ENCODE measurements at places on chromosomes 7 and 10. TPM values are rescaled to one million over a fixed set of nuclear protein-coding genes. Genes with fewer than 3 reads are reported as not detected.

- DNase-seq, result no peak
These were observed 107.5 kb downstream of the FOXP2 start for GRCh38 chr7:114522081-114522480.

DNA sequence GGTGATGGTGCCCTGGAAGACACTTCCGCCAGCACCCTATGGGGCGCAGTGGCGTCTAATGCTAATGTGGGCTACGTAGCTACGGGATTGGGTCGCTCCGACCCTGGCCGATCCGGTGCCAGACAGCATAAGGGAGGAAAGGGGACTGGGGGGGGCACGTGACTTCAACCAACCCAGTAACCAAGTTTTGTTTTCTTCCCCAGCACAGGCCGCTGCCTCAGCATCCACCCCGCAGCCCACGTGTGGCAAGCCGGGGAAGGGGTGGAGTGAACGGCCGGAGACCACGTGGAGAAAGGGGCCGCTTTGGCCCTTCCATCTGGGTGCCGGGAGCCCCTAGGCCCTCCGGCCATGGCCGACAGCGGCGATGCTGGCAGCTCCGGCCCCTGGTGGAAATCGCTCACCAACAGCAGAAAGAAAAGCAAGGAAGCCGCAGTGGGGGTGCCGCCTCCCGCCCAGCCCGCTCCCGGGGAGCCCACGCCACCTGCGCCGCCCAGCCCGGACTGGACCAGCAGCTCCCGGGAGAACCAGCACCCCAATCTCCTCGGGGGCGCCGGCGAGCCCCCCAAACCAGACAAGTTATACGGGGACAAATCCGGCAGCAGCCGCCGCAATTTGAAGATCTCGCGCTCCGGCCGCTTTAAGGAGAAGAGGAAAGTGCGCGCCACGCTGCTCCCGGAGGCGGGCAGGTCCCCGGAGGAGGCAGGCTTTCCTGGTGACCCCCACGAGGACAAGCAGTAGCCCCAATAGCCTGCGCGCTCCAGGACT lies 2.5 kb downstream of the PRR15 start:
- DNase-seq, result no peak

DNA sequence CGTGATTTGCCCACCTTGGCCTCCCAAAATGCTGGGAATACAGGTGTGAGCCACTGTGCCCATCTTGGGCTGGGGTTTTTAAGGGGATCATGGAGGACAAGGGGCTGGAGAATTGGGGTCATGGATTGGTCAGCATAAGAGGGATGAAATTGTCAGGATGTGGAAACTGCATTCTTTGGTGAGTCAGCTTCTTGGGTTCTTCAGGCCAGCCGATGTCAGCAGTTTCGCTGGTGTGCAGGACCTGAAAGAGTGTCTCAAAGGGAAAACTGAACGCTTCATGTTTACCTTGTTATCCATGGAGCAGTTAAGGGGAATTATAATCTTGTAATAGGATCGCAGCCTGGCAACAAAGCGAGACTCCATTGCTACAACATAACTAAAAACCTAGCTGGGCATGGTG lies 13.0 kb downstream of the GALNT17 start:
- DNase-seq, result no peak

Gene OR2A5
- not detected for total RNA-seq

Gene ACBD7
- not detected for total RNA-seq

DNA sequence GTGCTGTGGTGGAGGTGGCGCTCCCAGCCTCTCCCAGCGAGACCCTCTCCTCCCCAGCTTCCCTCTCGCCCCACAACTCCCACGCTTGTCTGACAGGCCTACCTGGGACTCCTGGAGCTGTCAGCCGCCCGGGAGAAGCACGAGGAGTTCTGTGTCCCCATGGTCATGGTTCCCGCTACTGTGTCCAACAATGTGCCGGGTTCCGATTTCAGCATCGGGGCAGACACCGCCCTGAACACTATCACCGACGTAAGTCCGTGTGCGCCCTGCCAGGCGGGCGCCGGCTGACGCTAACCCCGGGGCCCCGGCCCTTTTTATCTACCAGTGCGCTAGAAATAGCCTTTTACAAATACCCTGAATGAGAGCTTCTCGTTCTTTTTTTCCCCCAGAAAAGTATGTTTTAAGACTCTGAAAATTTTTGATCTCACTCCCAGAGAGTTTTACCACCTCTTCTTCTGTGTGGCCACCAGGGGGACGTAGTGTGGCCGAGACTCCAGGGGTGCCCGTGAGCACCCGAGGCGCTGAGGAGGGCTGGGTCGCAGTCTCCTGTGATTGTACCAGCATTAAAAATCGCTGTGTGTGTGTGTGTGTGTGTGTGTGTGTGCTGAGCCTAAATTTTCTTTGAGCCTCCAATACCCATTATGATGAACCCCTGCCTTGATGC lies 52.6 kb downstream of the PFKP start:
- no peak for DNase-seq

Gene GRB10
- total RNA-seq, result 79.3 TPM

DNA sequence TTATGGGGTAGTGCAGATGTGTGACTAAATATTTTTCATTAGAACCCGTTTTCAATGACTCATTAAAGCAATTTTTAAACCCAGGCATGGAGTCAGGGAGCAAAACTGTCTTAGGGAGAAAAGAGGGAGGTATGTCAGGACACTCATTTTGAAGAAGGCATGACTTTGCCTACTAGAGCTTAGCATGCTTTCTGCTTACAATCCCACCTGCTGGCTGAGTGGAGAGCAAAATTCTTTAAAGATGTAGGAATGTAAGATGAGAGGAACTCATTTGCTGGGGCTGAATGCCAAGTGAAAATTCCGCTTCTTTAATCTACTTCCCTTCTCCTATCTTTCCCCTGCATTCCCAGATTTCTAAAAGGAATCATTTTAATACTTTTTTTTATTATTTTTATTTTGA lies 232.6 kb downstream of the GALNT17 start:
- DNase-seq, result no peak

DNA sequence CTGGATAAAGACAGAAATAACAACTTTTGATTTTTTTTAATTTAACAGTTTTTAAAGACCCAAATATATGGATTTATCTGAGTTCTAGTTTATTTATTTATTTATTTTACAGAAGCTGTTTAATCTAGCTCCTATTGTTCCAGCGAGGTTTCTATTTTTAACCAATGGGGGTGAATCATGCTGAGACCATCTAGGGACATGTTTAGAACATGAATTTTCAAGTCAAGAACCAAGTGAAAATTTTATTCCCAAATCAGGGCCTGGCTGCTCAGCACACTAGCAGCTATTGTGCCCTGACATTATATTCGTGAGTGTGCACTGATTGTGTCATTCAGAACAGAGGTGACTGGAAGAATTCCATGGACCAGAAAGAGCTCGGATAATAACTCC lies 24.6 kb upstream of the MPP7 start:
- no peak for DNase-seq

Gene YAE1
- 18.8 TPM for total RNA-seq

Gene ABCB4
- total RNA-seq, result 0.47 TPM

Gene PAPSS2
- 57.1 TPM for total RNA-seq

DNA sequence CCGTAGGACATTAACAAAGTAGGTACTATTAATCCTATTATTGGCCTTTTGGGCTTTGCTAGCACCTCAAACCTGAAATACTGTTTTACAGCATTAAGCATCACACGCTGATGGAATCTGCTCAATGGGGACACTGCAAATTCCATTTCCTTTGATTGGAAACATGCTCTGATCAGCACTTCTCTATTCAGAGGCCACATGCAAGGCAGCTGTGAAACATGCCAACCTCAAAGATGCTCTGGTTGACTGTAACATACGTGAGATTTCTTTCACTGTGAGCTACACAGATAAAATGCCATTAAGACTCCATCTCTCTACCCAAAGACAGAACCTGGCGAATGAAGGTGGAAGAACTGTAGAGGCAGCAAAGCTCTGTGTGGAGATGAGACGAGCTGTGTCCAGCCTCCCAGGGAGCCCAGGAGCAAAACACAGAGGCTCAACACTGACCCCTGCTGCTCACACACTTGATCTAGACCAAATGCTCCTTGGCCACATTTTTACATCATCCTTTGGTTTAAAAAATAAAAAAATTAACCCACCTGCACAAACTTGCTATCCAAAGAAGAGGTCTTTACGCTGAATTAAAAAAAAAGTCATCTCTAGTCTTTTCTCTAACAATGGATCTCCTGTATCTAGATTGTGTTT lies 8.0 kb downstream of the RSU1 start:
- DNase-seq, result no peak

Gene PRPS1L1
- total RNA-seq, result not detected

- no peak for DNase-seq
These were observed 25.7 kb downstream of the STK32C start for GRCh38 chr10:132281915-132282666.

DNA sequence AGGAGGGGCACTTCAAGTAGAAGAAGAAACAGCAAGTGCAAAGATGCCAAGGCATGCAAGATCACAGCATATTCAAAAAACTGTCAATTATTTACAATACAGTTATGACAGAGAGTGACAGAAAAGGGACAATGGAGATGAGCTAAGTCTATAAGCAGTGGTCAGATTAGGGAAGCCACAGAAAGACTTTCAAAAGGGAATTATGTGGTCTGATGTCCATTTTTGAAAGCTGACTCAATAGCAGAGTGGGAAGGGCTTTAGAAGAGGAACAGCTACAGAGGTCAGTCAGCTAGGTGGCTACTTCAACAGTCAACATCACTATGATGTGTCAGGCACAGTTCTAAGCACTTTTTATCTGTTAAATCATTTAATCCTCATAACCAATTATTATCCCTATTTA lies 45.2 kb upstream of the SPOCK2 start:
- DNase-seq, result no peak

Gene GARIN1A
- total RNA-seq, result 1.9 TPM

Gene EFCAB10
- not detected for total RNA-seq

DNA sequence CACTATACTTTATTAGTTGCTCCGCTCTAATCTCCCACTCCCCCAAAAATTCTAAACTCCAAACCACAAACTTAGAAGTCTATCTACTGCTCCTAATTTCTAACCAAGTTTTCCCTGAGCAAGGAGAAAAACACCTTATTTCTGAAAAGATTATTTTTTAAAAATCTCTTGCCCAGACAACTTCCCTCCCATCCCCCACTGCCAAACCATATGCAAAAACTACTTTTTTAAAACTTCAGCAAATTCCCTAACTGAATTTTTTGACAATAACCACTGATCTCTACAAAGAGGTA lies 1.9 kb downstream of the UBE2H start:
- DNase-seq, result no peak

DNA sequence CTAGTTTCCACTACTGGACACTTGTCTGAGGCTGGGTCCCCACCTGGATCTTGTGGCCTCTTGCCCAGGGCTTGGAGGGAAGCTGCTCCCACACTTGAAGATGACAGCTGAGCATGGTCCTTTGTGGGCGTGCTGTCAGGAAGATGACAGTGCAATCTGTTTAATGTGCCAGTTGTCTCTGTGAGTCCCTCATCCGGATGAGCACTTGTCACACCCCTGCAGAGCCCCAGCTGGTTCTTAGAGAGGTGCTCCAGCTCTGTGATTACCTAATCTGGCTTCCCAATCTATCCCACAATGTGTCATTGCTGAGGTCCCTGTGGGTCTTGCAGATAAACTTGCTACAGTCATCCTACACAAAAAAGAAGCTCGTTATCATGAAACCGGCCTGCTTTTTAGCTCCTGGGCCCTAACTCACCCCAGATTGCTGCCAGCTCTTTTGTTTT lies 34.8 kb upstream of the CCSER2 start:
- no peak for DNase-seq

Gene ADGRA1
- total RNA-seq, result not detected

DNA sequence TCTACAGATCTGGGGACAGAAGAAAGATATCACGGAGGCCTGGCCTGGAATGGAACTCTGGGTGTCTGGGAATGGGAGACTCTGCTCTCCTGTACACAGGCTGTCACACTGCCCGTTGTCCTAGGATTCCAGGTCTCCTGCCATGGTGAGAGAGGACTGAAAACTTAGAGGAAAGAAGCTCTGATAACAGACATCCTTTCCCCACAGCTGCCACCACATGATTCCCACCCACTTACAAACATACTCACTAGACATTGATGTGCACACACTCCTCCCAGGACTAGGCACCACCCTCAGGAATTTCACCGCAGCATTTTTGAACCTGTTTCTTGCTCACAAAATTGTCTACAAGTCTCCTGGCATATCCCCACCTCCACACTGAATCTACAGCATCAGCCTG lies 5.7 kb downstream of the ZNF92 start:
- DNase-seq, result no peak

Gene MMP21
- not detected for total RNA-seq

DNA sequence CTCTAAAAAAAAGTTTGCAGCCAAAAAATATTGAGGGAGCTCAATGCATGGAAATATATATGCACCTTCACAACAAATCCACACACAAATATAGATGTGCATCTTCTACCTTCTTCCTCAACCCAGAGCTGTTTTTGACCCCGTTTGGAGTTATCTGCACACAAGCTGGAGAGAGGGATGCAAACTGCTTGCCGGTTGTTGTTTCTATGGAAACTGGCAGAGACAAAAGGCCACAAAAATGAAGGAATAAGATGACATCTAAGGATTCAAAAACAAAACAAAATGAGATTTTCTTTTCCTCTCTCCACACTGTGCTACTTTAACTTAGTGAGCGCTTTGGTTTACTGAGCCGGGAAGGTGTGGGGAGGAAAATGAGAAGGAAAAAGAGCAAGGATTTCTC lies 210.2 kb upstream of the AGK start:
- DNase-seq, result no peak

GRCh38 chr10:132693676-132694075 lies 92.3 kb downstream of the NKX6-2 start:
- no peak for DNase-seq

GRCh38 chr10:13351340-13351915 lies 3.3 kb upstream of the SEPHS1 start:
- DNase-seq, result no peak

Gene SRGN
- total RNA-seq, result 481 TPM
